ENCODE measurements at places on chromosomes 16 and 17.

GRCh38 chr16:82655072-82655714, 28.4 kb downstream of the CDH13 start:
- peak; percentile 90 for DNase-seq

GRCh38 chr17:81508639-81509206, 3.9 kb downstream of the ACTG1 start:
- DNase-seq: no peak

GRCh38 chr16:79926451-79927205, 326.1 kb upstream of the MAF start:
- DNase-seq: no peak

GRCh38 chr16:47519996-47520679, 59.0 kb downstream of the PHKB start:
- no peak for DNase-seq

- no peak for DNase-seq
Observed at GRCh38 chr17:67632141-67632540, 85.6 kb upstream of the NOL11 start.

GRCh38 chr16:22050963-22051362, 41.4 kb upstream of the VWA3A start:
- no peak for DNase-seq

DNA sequence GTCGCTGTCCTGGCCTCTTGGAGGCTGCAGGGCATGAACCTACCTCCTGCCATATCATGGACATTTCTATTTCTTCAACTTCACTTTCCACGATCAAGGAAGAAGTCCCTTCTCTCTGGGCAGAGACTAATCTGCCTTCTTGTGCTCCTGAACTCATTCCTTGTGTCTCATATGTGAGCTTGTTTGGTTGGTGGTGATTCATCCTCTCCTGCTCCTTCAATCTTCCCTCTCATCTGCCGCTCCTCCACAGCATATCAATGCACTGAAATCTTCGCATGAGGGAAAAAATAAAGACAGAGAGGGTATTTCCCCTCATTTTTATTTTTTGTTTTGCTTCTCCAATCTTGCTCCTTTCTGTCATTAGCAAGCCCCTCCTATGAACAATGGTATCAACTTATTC, 571.7 kb upstream of the GOT2 start:
- no peak for DNase-seq

- DNase-seq: no peak
Observed at GRCh38 chr16:59116744-59117143, 382.6 kb upstream of the GOT2 start.

GRCh38 chr16:78843978-78844377, 744.5 kb downstream of the WWOX start:
- DNase-seq: no peak

GRCh38 chr16:6317934-6318333, 1014.7 kb upstream of the RBFOX1 start:
- no peak for DNase-seq

GRCh38 chr17:9645851-9646545, 681 bp downstream of the USP43 start:
- DNase-seq: no peak

GRCh38 chr16:2748757-2749455, 3.5 kb upstream of the SRRM2 start:
- no peak for DNase-seq

GRCh38 chr17:63786971-63787711, 13.2 kb downstream of the DDX42 start:
- DNase-seq: no peak

- peak; percentile 85 for DNase-seq
Observed at GRCh38 chr17:73255671-73256181, 6.0 kb downstream of the CPSF4L start.

GRCh38 chr16:11236461-11237254, 19.3 kb downstream of the SOCS1 start:
- no peak for DNase-seq

DNA sequence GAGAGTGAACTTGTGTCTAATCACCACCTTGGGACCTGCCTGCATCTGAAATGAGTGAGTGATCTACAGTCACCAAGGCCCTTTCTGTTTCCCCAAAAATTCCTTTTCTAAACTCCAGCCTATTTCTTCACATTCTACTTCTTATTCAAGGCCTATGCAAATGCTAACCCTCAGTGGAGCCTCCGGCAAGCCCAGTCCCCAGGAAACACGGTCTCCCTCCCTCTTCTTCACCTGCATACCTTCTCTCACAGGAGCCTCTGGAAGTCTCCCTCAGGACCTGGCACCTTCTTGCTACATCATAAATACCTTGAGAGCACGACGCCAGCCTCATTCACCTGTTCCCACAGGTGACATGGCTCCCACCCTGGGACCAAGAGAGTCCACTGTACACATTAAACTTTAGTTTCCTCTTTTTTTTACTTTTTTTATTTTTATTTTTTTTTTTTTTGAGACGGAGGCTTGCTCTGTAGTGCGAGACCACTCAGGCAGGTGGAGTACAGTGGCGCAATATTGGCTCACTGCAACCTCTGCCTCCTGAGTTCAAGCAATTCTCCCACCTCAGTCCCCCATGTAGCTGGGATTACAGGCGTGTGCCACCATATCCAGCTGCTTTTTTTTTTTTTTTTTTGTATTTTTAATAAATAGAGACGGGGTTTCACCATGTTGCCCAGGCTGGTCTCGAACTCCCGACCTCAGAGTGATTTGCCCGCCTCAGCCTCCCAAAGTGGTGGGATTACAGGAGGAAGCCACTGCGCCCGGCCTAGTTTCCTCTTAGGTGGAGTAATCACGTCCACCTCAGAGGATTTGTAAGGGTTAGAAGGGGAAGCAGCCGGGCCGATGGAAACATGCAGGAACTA, 97.3 kb downstream of the ANKRD11 start:
- DNase-seq: no peak

GRCh38 chr16:66751053-66751302, 431 bp downstream of the DYNC1LI2 start:
- peak; percentile 64 for DNase-seq

GRCh38 chr16:71961066-71962039, 38.8 kb downstream of the PKD1L3 start:
- peak; percentile 92 for DNase-seq

- no peak for DNase-seq
Observed at GRCh38 chr17:82709024-82709675, 7.4 kb upstream of the FN3KRP start.

- no peak for DNase-seq
Observed at GRCh38 chr16:86585821-86586611, 7.7 kb downstream of the FOXL1 start.

DNA sequence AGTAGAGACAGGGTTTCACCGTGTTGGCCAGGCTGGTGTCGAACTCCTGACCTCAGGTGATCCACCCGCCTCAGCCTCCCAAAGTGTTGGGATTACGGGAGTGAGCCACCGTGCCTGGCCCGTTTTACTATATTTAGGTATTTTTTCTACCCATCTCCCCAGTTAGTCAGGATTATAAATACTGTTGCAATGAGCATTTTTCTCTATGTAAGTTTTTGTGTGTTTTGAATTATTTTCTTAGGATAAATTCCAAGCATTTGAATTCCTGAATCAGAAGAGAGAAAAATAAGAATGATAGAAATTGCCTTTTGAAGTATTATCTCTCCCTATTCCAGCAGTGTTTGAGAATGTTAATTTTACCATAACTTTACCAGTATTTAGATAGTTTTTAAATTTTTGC, 36.6 kb downstream of the KIAA0513 start:
- no peak for DNase-seq

- DNase-seq: no peak
Observed at GRCh38 chr16:31093132-31093703, 1.4 kb downstream of the VKORC1 start.

GRCh38 chr17:2362881-2363280, 25.6 kb downstream of the SGSM2 start:
- DNase-seq: no peak

GRCh38 chr17:70752966-70753467, 583.7 kb downstream of the KCNJ2 start:
- DNase-seq: no peak

DNA sequence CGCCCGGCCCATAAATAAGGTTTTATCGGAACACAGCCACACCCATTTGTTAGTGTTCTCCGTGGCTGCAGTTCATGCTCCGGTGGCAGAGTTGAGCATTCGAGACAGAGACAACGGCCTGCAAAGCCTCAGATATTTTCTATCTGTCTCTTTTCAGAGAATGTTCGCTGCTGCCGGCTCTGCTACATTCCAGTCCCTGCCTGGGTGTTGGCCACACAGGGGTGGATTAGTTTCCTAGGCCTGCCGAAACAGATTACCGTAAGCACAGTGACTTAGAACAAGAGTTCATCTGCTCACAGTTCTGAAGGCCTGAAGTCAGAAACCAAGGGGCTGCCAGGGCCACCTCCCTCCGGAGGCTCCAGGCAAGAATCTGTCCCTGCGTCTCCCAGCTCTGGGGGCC, 19.1 kb upstream of the GSG1L start:
- DNase-seq: no peak

DNA sequence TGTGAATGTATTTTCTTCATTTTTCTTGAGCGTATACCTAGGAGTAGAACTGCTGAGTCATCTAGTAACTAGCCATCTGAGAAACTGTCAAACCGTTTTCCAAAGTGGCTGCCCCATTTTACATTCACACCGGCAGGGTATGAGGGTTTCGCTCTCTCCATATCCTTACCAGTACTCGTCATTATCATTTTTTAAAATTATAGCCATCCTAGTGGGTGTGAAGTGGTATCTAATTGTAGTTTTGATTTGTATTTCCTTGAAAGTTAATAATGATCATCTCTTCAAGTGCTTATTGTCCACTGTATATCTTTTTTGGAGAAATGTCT, 6.0 kb downstream of the RNF157 start:
- peak; percentile 56 for DNase-seq

- no peak for DNase-seq
Observed at GRCh38 chr16:19654147-19654546, 63.9 kb downstream of the KNOP1 start.

- no peak for DNase-seq
Observed at GRCh38 chr17:29726715-29727252, 104.1 kb upstream of the CORO6 start.

DNA sequence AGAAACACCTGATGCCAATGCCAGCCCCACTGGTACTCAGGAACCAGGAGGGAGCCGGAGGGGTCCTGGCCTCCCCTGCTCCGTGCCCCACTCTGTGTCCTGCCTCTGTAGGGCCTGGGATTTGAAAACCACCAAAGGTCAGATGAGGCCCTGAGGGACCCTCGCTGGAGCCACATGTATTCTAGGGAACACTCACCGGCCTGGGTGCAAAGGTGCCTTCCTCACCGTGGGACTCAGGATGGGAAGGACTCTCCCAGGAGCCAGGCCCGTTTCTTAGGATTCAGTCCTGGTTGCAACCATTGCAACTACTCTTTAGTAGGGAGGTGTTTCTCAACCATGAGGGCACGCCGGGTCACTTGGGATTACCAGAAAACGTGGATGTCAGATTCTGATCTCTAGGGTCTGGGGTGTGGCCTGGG, 74.6 kb downstream of the N4BP1 start:
- no peak for DNase-seq

- no peak for DNase-seq
Observed at GRCh38 chr16:75742424-75743047, 16.2 kb upstream of the CPHXL start.

DNA sequence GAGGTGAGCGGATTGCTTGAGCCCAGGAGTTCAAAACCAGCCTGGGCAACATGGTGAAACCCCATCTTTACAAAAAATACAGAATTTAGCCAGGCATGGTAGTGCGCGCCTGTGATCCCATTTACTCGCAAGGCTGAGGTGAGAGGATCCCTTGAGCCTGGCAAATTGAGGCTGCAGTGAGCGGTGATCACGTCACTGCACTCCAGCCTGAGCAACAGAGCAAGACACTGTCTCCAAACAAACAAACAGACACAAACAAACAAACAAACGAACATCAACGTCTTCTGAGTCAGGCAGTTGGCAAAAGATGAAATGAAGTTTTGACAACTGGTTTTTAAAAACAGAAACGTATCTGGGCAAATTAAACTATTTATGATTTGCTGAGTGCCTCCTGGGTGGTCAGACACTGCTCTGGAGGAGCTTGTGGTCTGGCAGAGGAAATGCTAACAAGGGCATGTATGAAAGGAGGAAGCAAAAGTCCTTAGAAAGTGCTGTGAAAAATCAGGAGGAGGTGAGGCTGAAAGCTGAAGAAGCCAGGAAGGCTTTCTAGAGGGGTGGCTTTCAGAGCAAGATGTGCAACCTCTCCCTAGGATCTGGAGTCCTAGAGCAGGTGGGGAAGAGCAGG, 10.2 kb upstream of the KRT20 start:
- no peak for DNase-seq

- DNase-seq: peak; percentile 88
Observed at GRCh38 chr17:43338886-43339516, 59.8 kb upstream of the ARL4D start.

GRCh38 chr16:47865337-47865855, 290.4 kb downstream of the ABCC12 start:
- DNase-seq: no peak

- no peak for DNase-seq
Observed at GRCh38 chr16:23615805-23616204, 19.7 kb upstream of the NDUFAB1 start.

DNA sequence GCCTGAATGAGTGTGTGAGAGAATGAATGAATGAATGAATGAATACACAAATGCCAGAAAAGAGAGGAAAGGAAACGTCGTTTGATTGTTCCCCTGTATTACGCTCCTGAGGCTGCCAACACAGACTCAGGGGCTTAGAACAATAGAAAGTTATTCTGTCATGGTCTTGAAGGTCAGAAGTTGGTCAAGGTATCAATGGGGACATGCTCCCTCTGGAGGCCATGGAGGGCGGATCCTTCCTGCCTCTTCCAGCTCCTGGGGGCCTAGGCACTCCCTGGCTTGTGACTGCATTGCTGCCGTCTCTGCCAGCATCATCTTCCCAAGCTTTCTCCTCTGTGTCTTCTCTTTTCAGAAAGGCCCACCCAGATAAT, 1.5 kb upstream of the SLC38A8 start:
- no peak for DNase-seq

DNA sequence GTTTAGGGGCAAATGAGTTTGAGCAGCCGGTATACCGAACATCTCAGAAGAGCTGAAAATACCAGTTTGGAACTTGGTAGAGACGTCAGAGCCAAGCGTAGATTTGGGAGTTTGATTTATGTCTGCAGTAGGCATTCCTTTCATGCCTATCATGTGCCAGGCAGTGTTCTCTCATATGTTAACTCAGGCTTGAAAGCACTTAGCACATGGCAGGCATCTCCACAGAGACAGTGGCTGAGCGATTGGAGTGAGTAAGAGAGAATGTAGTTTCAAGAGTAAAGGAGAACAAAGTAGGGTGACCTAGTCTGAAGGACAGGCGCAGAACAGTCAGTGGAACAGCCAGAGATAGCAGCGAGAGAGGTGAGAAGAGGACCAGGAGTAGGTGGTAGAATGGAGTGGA, 207.0 kb downstream of the FTO start:
- DNase-seq: no peak

- DNase-seq: no peak
Observed at GRCh38 chr17:60345233-60345632, 46.7 kb downstream of the USP32 start.

GRCh38 chr17:71628306-71628705, 492.5 kb upstream of the SOX9 start:
- no peak for DNase-seq

Measured in activated effector memory CD4-positive, alpha-beta T cell treated with anti-CD3 and anti-CD28 coated beads, Interleukin-2, amount 50 U/mL, for 16 hours (primary cell).